ENCODE measurements at places on chromosomes 7 and 10.

DNA sequence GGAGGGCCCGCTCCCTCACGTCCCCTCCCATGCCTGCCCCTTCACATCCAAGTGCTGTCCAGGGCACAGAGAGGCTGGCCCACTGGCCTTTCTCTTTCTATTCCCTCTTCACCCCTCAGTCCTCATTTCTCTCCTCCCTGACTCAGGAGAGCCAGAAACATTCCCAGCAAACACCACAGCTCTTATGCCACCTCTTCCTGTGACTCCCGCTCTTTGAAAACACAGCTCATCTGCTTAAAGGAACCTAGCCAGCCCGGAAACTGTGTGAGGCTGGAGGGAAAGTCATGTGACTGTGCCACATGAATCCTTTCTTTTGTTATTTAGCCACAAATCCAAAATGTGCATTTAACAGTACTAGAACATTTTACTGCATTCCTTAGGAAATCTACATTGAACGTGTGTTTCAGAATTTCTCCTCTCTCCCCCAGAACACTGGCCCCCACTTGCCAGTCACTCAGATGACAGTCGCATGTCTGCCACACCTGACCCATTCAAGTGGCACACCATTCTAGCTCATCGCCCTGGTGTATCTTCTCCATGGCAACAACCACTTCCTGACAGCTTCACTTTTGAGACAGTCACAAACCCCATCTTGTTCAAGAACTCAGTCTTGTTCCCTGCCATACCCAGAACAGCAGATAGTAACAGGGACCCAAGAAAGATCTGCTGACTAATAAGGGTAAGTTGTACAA is 42.8 kb downstream of the GRB10 start:
- no peak for DNase-seq

DNA sequence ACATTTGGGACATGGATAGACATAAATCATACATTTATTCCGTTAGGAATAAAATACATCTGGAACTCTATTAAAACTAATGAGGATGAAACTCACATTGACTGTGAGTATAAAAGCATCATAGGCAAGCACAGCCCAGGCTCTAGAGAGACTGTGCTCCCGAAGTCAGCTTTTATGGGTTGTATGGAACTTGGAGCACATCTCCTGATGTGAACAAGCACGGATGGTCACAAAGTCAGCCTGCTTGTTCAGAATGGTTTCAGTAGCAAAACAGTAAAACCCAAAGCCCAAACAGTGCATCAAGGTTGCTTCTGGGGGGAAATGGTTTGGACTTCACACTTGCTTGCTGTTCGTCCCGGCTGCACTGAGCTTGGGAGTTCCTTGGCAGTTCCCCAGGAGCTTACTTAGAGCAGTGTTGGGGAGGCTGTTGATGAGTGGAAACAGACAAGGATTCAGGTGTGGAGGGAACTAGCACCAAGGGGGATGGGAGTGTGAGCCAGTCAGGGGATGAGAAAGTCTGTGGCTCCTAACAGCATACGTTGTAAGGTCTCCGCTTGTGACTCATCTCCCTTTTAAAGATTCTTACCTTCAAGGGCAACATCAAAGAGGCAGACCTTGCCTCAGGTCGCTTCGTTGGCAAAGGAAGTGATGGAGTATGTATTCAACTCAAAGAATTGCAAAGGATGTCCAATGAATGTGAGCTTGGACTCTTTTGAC is 19.7 kb upstream of the ITGA8 start:
- DNase-seq: no peak

DNA sequence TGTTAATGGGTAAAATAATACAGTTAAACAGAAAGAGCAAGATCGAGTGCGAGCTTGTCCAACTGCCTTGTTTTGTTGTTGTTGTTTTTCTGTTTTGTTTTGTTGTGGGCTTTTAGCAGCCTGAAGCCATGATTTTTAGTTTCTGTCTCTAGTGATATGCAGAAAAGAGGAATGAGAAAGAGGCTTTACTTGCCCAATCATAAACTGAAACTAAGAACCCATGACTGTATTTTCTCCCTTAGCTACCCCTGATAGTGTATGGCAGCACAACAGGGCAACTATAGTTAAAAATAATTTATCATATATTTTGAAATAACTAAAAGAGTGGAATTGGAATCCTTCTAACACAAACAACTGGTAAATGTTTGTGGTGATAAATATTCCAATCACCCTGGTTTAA is 493.9 kb downstream of the GLRX3 start:
- no peak for DNase-seq

DNA sequence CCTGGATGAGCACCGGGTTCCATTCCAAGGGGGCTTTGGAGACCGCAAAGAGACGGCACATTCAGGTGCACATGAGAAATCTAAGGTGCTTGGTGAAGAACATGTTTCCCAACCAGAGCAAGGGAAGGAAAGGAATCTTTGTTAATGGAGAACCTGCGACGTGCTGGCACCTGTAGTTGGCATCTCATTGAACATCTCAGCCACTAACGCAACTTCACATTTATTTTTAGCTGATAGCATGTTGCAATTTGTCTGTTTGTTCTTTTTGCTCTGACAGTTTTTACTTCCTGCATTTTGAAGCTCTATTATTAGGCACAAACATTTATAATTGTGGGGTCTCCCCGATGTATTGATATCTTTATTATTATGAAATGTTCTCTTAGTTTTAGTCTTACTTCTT is 316.7 kb downstream of the TCERG1L start:
- DNase-seq: no peak

DNA sequence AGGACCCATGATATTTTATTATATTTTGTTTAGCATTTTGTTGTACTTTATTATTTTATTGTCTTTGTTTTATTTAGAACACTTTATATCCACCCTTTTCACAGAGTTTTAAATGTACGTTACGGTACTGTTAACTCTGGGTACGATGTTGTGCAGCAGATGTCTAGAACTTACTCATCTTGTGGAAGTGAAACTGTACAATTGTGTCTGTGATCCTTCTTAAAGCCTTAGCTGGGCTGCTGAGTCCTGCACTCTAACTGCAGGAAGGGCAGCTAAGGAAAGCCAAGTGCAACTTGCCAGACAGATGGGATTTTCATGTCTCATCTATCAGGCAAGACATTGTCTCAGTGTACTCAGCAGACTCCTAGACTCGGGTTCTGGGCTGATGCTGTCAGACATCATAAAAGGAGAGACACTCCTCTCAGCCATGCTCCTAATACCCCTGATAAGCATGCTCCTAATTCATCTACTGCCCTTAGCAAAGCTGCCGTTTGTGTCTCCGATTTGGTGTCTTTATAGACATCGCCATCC is 14.6 kb upstream of the INSYN2A start:
- DNase-seq: no peak

- no peak for DNase-seq
These were observed 83.1 kb upstream of the NPVF start for GRCh38 chr7:25311346-25311745.

- DNase-seq: no peak
These were observed 3.6 kb downstream of the FIGNL1 start for GRCh38 chr7:50446542-50446960.

All from T47D (cell line).